Stimulated activated CD4-positive, alpha-beta T cell treated with anti-CD3 and anti-CD28 coated beads, Interleukin-2, amount 100 ng/mL, for 48 hours (primary cell): ENCODE measurements at places on chromosomes 7 and 10.

- peak; percentile 7 for DNase-seq
Measured at GRCh38 chr7:87152897-87153641, 816 bp downstream of the DMTF1 start.

DNA sequence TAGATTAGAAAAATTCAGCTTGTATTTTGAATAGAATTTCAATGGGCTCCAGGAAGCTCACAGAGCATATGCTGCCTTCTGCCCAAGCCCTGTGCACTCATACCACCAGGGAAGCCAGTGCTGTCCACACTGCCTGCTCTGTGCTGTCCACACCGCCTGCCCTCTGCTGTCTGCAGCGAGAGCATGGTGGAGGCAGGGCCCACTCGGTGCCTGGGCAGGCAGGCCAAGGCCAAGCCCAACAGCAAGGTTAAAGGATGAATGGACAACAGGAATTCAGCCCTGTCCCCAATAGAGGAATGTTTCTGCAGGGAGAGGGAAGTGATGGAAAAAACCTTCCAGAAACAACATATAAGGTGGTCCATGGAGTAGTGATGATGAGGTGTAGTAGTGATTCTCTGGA, 146.8 kb downstream of the GFRA1 start:
- DNase-seq: no peak

DNA sequence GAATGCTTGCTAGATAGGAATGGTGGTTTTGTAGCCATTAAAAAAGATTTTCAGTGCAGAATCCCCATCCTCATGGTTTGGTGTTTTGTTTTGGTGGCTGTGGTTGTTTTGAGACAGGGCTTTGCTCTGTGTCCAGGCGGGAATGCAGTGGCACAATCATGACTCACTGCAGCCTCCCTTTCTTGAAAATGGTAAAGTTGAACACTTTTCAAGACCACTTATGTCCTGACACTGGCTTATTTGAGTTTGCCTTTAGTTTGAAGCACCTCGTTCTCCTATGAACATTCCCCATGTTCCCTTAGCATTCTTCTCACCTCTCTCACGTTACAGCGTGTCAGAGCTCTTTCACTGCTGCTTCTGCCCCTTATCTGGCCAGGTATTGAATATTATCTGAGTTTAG, 140.1 kb downstream of the LRRC4 start:
- no peak for DNase-seq

- DNase-seq: no peak
Measured at GRCh38 chr7:49112222-49112621, 187.9 kb downstream of the CDC14C start.

- no peak for DNase-seq
Measured at GRCh38 chr7:756928-757560, 30.0 kb upstream of the PRKAR1B start.

GRCh38 chr10:18683427-18683826, 24.2 kb downstream of the ARL5B start:
- DNase-seq: no peak

DNA sequence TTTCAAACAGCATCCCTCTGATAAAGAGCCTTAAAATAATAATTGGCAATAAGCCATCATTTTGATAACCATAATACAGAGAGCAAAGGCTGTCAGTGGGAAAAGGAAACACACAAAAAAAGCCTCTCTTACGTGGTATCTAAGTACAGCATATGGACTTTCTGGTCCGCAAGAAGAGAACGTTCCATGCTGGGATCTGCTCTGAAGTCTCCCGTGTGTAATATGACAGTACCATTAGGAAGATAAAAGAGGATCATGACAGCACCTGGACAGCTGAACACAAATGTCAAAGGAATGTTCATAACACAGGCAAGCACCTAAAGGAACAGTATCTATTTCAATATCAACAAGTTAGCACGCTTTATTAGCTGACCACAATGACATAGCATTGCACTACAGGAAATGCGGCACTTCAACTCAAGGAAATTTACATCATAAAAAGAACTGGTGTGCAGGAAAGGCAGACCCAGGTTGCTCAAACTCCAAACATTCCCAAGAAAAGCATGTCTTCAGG, 9.9 kb downstream of the DCLRE1A start:
- DNase-seq: no peak

GRCh38 chr10:93821051-93821772, 63.5 kb downstream of the LGI1 start:
- DNase-seq: no peak

GRCh38 chr7:136910771-136911170, 42.3 kb downstream of the CHRM2 start:
- DNase-seq: no peak

GRCh38 chr7:92432299-92432946, 14.9 kb upstream of the GATAD1 start:
- no peak for DNase-seq

- no peak for DNase-seq
Measured at GRCh38 chr10:86411281-86411841, 44.8 kb upstream of the GRID1 start.

DNA sequence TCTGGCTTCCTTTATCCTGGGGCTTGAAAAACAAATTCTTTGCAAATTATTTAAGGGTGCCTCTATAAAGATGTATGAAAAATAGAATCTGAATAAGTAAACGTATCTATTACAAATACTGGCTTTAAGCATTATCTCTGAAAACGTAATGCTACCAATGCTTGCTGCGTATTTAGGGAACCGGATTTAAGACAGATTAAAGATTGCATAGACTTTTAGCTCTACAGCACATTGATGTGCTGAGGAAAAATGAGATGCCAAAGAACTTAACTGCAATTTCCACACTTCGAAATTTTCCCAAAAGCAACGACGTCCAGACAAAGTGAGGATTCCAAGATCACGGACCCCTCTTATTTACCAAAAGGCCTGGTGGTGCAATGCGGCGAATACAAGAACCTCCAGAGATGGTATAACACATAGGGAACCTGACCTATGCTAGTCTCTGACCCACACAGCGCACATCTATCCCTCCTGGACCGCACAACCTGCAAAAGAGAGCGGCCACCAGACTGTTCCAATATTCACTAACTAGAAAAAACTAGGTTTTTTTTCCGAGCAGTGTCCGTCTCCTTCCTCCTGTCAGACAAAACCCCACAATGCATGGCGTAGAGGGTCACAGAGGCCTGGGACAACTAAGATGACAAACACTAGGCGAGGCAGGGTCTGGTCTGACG, 34.3 kb upstream of the PHF14 start:
- DNase-seq: no peak

- no peak for DNase-seq
Measured at GRCh38 chr10:14562218-14563075, 212.2 kb downstream of the FAM107B start.

GRCh38 chr10:111093741-111094380, 17.0 kb downstream of the ADRA2A start:
- DNase-seq: no peak

GRCh38 chr10:49107111-49107886, 8.0 kb downstream of the VSTM4 start:
- DNase-seq: no peak

DNA sequence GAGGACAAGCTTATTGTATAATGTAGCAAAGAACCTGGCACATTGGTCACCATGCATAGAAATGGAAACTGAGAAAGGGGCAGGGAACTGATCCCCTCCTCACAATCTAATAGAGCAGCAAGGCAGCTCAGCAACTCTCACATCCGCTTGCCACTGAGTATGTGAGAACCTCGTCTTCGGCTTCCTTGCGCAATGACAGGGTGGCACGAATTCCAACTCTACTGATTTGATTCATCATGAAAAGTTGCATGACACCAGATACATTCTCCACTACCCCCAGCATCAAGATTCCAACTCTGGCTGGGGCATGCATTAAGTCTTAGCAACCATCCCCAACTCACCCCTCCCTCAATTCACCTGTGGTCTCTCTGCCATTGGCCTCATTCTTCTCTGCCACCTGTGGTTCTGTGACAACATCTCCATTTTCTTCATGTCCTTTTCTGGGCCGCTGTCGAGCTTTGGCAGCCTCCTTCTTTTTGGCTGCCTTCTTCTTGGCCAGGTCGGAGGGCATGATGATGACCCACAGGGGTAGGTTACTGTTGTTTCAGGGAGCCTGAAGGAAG, 976 bp downstream of the ABCF2 start:
- DNase-seq: no peak

- no peak for DNase-seq
Measured at GRCh38 chr10:122468926-122469781, 7.8 kb downstream of the HTRA1 start.
